ENCODE measurements at places on chromosomes 7 and 10. TPM values are rescaled to one million over a fixed set of nuclear protein-coding genes. Genes with fewer than 3 reads are reported as not detected.

Gene LRIT1
- total RNA-seq: not detected

Gene SEMA3C
- 0.08 TPM for total RNA-seq

Gene VWA2
- not detected for total RNA-seq

Gene POLD2
- total RNA-seq: 45.2 TPM

Gene TMEM213
- not detected for total RNA-seq

Gene MTERF1
- total RNA-seq: 11.0 TPM

Gene FZD1
- 0.22 TPM for total RNA-seq

Gene BEND7
- not detected for total RNA-seq

Gene C1QL3
- not detected for total RNA-seq

Gene SLC39A12
- not detected for total RNA-seq

Gene GPR158
- total RNA-seq: not detected

Gene INMT
- 0.69 TPM for total RNA-seq

Gene PRKG1
- total RNA-seq: not detected

Gene SUFU
- 7.3 TPM for total RNA-seq

Gene PTTG1IP2
- total RNA-seq: not detected

Gene SYT15B
- total RNA-seq: 0.08 TPM

Gene FAM24B
- 6.8 TPM for total RNA-seq

Gene LRRC4
- 1.6 TPM for total RNA-seq

Gene OGDHL
- total RNA-seq: not detected

Gene MICALL2
- total RNA-seq: 2.2 TPM

Gene INA
- total RNA-seq: not detected

Gene FOXP2
- total RNA-seq: not detected

Gene CYP3A5
- not detected for total RNA-seq
